GM12891 (cell line): ENCODE measurements at places on chromosomes 5 and 9.

DNA sequence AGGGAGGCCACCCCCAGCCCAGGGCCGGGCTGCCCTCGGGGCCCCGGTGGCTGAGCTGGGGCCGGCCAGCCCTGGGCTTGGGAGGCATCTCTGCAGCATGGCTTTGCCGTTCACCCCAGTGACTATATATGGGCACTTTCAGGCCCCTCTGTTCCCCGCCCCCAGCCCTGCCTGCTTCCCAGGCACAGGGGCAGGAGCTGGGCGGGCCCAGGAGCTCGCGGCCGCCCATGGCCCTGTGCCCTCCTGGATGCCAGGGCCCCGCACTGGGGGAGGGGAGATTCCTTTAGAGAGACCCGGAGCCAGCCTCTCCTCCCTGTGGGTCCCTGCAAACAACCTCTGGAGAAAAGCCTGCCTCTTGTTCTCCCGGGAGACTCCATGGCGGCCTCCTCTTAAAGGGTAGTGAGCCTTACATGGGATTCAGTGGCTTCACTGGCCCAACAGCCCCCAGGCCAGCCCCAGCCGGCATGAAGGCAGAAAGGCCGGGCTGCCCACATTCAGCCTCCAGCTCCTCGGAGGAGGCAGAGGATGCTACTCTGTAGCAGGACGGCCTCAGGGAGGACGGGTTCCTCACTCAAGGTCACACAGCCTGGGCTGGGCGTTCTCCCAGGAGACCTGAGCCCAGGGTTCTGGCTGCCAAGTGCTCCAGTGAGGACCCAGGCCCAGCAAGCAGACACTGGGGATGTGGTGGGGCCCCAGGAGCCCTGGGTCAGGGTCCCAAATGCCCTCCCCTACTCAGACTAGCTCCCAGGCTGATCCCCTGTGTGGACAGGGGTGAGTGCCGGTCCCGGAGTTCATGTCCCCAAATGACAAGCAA, 4.1 kb downstream of the NACC2 start:
- DNase-seq, result no peak

GRCh38 chr9:127919253-127919815, 2.5 kb upstream of the ST6GALNAC4 start:
- DNase-seq, result no peak

DNA sequence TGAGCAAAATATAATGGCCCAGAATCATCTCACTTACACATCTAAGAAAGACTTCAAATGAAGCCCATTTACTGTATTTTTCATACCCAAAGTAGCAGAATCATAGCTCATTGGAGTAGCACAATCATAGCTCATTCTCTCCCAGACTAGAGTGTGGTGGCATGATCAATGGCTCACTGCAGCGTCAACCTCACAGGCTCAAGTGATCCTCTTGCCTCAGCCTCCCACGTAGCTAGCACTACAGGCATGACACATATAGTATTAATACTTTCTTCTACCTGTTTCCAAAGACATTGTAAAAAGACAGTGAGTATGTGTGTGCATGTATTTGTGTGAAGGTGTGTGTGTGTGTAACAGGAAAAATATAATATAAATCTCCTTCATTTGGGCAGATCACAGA, 1247.9 kb upstream of the ACO1 start:
- DNase-seq, result no peak

DNA sequence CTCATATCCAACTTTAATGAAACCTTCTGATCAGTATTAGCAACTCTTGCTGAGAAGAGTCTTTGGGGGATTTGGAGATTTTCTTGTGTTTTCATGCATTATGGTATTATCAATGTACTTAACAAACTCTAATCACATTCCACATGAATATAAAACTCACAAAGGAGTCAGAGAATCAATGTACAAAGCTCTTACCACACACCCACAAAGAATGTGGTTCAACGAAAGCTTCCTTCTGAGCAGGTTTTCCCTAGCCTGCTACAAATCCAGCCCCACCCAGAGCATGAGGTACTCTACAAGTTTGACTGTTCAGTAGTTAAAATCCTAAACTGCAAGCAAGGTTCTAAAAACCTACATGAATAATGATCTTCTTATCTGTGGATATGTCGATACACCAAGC, 210.1 kb downstream of the TARS1 start:
- no peak for DNase-seq

DNA sequence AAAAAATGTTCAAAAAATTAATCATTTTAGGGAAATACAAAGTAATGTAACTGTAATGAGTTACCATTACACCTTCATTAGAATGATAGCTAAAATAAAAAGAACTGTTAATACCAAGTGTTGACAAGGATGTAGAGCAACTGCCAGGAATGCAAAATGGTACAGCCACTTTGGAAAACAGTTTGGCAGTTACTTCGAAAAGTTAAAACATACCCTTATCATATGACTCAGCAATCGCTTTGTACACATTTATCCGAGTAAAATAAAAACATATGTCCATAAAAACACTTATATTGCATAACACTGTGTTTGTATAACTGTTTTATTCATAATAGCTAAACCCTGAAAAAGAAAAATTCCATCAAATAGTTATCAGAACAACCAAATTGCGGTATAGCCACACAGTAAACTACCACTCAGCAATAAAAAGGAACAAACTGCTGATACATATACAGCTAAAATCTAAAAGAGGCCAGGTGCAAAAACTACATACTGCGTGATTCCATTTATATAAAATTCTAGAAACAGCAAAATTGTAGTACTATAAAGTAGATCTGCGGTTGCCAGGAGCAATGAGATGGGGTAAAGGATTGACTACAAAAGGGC, 61.7 kb downstream of the RFX3 start:
- no peak for DNase-seq
